ENCODE measurements at places on chromosomes 2 and 18.

- DNase-seq = no peak
Observed at GRCh38 chr2:191292869-191293268, 47.7 kb downstream of the MYO1B start.

DNA sequence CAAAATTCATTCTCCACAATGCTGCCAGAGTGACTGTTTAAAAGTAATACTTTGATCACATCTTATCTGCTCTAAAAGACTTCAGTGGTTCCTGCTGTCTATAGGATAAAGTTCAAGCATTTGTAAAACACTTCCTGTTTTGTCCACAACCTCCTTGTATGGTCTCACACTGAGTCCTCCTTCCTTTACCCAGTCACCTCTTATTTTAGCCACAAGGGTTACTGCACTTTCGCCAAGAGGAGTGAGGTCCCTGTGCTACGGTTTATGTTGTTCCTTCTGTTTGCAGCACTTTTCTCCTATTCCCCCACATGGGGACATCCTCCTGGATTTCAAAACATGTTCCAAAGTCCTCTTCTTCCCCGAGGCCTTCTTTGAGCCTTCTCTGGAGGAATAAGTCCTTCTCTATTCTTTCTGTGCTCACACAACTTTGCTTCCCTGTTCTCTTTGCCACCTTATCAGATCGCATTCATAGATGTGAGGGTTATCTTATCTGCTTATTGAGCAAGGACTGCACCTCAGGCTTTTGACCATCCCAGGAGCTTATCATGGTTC is 112.2 kb upstream of the NABP1 start:
- no peak for DNase-seq

DNA sequence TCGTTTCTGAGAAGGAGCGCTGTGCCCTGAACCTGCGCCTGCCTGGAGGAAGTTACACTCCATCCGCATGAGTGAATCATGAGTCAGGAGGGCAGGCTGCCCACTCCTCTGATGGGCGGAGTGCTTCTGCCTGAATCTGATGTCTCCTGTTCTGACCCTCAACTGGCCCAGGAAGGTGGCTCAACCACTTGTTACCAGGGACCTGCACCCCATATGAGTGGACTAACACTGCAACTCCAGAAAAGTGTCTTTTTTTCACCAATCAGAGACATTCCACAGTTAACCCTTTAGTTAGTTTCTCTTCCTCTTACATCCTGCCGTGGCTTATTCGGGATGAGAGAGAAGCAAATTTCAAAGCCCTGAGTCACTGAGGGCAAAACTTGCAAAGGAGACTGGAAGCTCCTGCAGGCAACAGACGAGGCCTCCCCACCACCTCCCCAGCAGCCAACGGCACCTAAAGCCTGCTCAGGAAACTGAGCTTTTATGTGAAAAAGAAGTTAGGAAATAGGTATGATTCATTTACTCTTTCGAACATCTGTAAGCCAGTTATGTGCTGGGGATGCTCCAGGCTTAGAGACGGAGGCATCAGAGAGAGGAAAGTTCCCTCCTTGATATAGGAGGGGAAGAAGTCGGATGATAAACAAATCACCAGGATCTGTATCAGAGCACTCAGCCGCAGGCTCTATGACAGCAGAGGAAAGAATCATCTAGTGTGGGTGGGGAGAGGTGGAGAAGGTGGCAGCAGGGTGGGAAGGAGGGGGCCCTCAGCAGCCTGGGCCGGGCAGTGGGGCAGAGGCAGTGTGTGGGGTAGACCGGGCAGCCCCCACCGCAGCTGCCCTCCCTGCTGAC is 30.9 kb downstream of the MBP start:
- DNase-seq = no peak

DNA sequence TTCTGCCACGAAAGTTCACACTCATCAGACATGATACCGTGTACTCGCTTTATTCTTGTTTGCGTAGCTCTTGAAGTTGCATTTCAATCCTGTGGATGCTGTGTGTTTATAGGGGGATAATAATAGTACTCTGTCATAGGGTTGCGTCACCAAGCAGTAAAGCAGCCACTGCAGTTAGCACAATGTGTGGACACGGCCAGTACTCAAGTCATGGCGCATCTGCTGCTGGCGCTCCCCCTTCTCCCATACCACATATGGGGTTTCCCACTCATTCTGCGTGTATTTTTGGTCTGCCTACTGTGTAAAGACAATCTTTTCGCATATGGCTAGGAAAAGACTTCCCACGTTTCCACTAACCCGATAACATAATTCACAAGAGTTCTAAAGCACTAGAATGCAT is 2.1 kb upstream of the ZBTB14 start:
- DNase-seq = no peak

GRCh38 chr2:154914561-154914960 is 216.1 kb downstream of the KCNJ3 start:
- no peak for DNase-seq

DNA sequence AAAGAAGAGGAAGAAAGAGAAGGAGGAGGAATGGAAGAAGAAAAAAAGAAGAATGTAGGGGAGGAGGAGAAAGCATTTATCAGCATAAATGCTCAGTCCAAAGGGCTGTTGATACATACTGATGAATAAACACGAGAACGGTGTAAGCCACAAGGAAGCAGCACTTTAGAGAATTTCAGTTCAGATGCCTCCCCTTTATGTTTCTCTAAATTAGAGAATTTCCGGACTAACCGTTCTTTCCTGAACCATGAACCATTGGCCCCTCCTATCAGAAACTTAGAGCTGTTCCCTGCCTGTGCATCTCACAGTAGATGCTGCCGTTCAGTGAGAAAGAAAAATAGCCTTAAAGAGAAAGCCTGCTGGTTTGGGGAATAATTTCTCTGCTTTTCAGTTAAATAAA is 49.2 kb upstream of the TUBA3D start:
- DNase-seq = no peak
